ENCODE measurements at places on chromosomes 2 and 18.

GRCh38 chr2:203918839-203919238 lies 17.7 kb upstream of the ICOS start:
- DNase-seq = no peak

GRCh38 chr2:28219758-28220368 lies 172.8 kb upstream of the FOSL2 start:
- no peak for DNase-seq

GRCh38 chr2:37396890-37397565 lies 52.6 kb downstream of the QPCT start:
- DNase-seq = no peak

- DNase-seq = no peak
Measured at GRCh38 chr2:111665551-111666116, 218.4 kb downstream of the ANAPC1 start.

DNA sequence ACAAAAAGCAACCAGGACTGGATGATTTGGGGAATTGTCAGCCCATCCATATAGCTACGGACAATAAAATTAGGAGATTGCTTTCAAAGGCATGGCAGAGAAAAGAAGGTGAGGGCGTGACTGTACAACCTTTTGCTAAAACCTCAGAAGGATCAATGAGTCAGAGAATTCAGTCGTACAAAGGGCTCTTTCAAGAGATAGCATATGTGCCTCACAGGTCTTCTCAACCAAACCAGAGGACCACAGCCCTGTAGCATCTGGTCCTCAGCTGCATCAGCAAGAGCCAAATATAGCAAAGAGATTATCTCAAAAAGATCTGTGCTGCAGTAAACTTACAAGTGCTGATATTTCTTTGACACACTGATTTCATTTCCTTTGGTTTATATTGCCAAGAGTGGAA lies 149.9 kb upstream of the RAB6C start:
- DNase-seq = no peak

DNA sequence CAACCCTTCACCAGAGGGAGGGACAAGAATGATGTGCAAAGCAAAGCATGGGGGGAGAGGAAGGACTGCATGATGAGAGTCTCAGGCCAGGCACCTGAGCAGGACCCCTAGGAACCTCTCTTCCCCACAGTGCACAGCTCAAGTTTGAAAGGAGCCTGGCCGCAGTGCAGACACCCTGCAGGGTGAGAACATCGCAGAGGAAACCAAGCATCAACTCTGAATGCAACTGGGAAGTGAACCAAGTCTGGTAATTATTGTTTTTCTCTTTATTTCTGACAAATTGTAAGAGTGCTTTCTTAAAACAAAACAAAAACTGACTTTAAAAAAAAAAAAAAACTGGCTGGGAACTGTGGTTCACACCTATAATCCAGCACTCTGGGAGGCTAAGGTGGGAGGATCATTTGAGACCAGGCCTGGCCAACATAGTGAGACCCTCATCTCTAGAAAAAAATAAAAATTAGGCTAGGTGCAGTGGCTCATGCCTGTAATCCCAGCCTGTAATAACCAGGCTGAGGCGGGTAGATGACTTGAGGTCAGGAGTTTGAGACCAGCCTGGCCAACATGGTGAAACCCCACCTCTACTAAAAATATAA lies 15.3 kb downstream of the NPC1 start:
- DNase-seq = no peak

GRCh38 chr2:128276878-128277675 lies 41.6 kb downstream of the HS6ST1 start:
- DNase-seq = no peak

DNA sequence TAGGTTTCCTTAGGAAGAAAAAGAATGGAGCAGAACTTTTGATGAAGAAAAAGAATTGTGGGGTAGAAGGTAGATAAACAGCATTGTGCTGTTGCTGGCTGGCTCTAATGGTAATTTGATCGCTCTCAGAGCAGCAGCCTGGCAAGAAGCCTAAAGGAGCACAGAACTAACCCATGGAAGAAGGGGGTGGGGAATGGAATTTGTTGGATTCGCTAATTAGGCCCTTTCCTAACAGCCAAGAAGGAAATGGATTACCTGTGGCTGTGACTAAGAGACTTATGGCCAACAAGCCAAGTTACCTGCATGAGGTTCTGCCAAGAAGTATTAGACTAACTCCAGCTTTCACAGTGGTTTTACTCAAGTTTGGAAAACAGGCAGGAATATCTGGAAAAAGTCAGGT lies 210.6 kb downstream of the IKZF2 start:
- DNase-seq = peak; percentile 37

- peak; percentile 10 for DNase-seq
Measured at GRCh38 chr2:125696560-125696959, 959.4 kb upstream of the GYPC start.

- no peak for DNase-seq
Measured at GRCh38 chr2:55224761-55225261, 7.3 kb downstream of the CLHC1 start.

- DNase-seq = no peak
Measured at GRCh38 chr2:189104934-189105333, 74.6 kb downstream of the COL5A2 start.

- peak; percentile 53 for DNase-seq
Measured at GRCh38 chr2:195450552-195451113, 206.4 kb upstream of the SLC39A10 start.

GRCh38 chr2:26455037-26455669 lies 22.8 kb downstream of the OTOF start:
- no peak for DNase-seq

- DNase-seq = no peak
Measured at GRCh38 chr2:162025121-162025911, 48.7 kb downstream of the DPP4 start.
